ENCODE measurements at places on chromosomes 12 and 14.

DNA sequence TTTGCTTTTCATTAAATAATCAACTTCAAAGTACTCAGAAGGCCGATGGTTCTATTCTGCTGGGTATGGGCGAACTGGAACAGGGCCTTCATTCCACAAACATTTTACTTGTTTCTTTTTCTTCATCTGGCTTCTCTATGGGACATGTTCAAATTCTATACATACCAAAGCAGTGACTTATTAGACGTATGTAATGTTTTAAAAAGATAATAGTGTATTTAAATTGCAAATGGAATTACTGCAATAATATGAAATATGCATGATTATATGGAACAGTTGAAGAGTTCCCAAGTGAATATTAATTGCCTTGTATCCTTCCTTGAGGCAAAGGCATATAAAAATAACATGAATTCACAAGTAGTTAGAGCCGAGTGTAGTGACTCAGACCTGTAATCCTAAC lies 75.5 kb downstream of the FAR2 start:
- ATAC-seq = no peak

DNA sequence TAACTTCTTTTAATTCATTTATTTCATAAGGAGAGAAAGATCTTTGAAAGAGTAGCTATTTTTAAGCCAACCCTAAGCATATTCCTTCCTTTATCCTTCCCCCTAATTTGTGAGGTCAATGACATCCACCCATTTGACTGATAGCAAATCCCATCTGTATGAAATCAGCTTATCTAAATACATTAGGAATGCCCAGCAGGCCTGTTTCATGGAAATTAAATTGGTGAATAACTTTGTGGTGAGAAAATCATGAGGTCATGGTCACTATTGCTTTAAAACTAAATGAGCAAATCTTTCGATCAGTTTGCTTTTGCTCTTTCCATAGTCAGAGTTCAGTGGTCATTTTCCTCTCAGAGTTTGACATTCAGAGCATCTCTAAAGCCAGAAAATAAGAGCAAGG lies 256.6 kb downstream of the CPNE8 start:
- no peak for ATAC-seq

DNA sequence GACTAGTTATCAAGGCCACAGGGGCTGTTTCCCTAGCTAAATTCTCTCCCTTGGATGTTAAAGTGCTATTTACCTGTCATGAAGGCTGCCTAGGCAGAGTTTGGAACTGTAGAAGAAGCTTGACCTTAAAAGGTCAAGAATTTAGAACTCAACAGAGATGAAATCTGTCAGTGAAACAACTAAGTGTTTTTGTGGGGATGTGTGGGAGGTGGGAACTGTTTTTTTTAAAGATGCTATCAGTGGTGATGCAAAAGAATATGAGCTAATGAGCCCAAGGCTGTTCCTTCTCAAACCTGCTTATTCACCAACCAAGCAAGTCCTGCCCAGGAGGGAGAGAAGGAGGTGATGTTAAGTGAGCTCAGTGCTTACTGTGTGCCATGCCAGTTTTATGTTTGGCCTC lies 40.8 kb upstream of the POC1B start:
- ATAC-seq = no peak

- peak; percentile 86 for ATAC-seq
Observed at GRCh38 chr12:106195621-106196027, 52.2 kb downstream of the CKAP4 start.

DNA sequence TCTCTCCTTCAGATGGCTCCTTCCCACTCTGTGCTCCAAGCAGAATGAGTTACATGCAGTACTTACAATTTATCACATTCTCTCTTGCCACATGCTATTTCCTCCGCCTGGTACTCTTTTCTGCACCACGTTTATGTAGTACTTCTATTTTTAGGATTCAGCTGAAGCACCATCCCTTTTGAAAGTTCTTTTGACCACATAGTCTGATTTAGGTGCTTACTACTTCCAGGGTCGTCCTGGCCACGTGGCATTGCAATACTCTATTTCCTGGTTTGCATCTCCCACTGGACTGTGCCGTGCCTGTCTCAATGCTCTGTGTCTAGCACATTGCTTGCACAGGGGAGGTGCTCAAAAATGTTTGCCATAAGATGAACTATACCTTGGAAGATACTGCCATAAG lies 16.3 kb upstream of the TBC1D30 start:
- no peak for ATAC-seq

- ATAC-seq = no peak
Observed at GRCh38 chr12:42742716-42743115, 153.2 kb upstream of the PRICKLE1 start.

DNA sequence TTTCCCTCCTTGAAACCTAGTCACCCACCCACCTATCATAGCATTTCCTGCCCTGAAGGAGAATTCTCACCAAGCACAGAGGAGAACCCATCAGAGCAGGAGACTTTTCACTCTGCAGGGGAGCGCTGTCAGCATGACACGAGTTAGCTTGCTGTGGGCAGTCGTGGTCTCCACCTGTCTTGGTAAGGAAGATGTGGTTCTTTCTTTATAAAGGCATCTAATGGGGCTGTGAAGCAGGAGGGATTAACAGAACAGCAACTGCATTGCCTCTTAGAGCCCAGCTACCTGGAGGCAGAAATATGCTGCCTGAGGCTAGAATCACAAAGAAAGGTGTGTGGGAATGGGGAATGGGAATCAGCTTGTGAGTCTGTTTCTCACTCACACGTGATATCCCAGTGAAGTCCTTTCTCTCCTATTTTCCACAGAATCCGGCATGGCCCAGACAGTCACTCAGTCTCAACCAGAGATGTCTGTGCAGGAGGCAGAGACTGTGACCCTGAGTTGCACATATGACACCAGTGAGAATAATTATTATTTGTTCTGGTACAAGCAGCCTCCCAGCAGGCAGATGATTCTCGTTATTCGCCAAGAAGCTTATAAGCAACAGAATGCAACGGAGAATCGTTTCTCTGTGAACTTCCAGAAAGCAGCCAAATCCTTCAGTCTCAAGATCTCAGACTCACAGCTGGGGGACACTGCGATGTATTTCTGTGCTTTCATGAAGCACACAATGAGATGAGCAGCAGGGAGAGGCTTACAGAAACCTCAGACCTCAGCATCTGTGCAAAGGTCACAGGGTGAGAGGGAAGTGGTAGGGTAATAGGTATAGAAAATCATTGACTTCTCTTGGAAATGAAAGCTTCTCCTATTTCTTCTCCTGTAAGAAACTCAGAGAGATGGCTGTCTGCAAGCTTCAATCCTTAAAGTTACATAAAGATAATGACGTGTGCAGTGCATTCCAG lies 316.9 kb downstream of the DAD1 start:
- no peak for ATAC-seq

DNA sequence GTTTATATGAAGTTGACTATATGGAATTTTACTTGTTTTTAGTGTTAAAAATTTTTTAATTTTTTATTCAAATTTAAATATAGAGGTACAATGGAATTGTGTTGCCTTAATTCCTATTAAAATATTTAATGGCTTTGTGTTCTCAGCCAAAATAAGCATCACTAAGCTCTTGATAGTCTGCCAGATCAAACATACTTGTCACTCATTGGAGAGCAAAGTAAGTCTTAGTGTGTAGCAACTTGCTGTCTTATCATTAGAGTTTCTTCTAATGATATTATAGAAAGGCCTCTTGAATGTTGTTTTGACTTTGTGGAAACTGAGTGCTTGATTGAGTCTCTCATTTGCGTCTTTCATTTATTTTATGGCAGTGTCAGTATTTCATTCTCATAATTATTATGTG lies 10.7 kb downstream of the SFSWAP start:
- no peak for ATAC-seq

DNA sequence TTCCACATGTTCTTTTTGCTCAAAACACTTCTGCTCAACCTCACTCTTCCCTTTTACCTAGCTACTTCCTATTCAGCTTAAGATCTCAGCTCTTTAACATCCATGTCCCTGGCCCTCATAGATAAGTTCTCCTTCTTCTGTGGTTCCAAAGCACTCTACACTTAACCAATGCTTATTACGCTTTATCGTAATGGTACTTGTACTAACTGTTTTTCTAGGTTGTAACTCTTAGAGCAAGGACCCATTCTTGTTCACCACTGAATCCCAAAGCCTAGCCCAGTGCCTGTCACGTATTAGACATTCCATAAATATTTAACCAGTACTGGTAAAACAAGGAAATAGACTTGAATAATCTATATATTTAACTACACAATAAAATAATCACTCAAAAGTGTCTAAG lies 5.3 kb downstream of the SLC41A2 start:
- no peak for ATAC-seq

- peak; percentile 70 for ATAC-seq
Observed at GRCh38 chr14:105411017-105411941, 8.3 kb upstream of the MTA1 start.

DNA sequence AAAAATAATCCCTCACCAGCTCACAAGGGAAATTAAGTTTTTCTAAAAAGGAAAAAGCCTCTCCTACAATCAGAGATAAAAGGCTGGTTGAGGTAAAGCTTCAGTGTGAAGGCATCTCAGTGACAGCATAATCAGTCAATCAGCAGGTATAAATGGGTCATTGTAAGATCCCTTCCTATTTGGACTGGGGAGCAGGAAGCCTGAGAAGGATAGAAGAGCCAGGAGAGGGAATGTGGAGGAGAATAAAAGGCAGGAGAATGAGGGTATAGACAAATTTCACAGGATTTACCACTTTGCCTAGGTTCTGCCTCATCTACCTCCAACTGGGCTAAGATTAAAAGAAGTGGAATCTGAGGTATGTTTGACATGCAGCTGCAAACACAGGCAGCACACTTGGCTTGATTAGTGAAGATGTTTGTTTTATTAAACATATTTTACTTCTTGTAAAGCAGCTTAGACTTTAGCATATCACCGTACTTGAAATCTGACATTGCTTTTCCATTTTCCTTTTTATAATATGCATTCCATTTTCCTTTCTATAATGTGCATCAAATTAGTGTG lies 479.1 kb upstream of the USP15 start:
- ATAC-seq = no peak

DNA sequence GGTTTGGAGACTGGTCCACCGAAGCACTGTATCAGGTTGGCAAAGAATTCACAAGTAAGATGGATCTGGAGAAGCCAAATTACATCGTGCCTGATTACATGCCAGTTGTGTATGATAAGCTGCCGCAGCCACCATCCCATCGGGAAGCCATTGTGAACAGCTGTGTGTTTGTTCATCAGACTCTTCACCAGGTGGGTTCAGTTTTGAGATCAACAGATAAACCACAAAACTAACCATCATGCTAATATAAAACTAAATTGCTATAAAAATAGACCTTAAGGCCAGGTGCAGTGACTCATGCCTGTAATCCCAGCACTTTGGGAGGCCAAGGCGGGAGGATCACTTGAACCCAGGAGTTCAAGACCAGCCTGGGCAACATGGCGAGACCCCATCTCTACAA lies 58.9 kb downstream of the HSP90AA1 start:
- ATAC-seq = no peak

DNA sequence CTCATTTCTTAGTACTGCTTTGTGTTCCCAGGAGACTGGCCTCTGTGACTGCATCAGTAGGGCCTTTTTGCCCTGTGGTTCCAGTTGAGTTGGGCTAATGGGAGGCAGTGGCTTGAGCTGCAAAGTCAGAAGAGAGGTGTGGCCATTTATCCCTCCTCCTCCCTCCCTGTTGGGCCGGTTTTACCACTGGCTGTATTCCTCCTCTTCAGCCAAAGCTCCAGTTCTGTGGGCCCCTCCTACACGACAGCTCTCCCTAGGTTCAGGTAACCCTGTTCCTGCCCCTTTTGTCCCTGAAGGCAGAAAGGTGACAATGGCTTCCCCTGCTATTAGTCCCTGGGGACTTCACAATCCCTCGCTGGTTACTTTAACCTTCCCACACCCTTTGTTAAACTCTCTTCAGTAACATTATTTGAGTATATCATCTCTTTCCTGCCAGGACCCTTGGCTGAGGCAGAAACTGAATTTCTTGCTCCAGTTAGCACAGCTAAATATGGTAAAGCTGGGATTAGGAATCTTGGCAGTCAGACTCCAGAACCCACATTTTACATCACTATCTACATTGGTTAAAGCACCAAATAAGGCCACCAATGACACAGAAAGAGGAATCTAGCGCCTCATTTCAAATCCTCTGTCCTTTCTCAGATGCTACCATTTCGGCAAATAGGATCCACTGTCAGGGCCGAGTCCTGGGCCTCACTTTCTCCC lies 121.9 kb upstream of the SLC35F4 start:
- ATAC-seq = no peak

GRCh38 chr14:89128311-89129026 lies 288.6 kb downstream of the FOXN3 start:
- ATAC-seq = no peak

DNA sequence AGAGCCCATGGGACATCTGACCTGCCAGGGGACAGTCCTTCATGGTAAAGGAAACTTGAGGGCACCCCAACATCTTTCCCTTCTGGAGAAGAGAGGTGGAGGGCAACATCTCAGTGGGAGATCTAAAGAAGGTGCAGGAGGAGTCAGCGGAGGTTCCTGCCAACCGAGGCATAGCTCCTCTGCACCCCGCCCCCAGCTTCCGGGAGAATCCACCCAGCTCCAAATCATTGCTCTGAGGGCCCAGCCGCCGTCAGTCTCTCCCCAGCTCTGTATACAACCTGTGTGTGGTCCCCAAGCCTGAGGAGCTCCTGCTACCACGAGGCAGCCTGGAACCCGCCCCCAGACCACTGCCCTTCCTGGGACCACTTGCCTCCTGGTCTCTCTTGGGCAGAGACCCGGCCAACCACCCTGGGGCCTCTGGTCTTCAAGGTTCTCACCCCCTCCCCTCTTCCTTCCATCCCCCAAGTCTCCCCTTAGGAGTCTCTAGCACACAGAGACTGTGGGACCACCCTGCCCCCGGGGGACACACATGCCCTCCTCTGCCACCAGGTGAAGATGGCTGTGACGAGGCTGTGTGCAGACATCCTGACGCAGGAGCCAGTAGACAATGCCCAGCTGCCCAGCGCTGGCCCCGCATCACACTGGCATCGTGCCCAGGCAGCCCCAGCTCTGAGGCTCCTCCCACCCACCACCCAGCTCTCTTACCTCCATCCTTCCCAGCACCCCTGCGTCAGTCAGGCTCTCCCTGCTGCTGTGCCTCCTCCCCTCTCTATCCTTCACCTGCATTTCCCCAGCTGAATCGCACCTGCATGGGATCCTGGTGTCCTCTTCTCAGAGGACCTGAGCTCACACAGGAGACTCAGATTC lies 13.0 kb upstream of the NUDT14 start:
- no peak for ATAC-seq

GRCh38 chr12:26122681-26123481 lies 2.0 kb downstream of the BHLHE41 start:
- peak; percentile 20 for ATAC-seq

GRCh38 chr12:21962821-21963220 lies 21.6 kb upstream of the ABCC9 start:
- ATAC-seq = no peak

DNA sequence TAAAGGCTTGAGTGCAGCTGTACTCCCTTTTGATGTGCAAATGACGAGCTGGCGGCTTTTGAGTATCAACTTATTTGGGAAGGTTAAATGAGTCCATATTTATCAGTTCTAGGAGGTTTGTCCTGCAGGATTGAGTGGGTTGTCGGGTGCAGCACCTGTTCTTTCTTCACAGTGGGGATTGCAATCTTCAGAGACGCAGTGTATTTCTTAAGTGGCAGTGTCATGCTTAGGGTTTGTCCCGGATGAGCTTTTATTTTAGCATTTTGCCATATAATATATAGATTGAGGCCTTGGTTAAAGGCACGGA lies 1.2 kb downstream of the FUT8 start:
- ATAC-seq = no peak

Data from gastroesophageal sphincter (tissue), 4 donors.